RWPE2 (cell line): ENCODE measurements at places on chromosomes 6 and 20.

GRCh38 chr6:28940294-28940857 is 16.6 kb upstream of the TRIM27 start:
- no peak for DNase-seq
- no peaks in the 10 kb centered on the region for H3K27me3 ChIP-seq
- peaks cover 7% of the 10 kb centered on the region for H3K4me1 ChIP-seq
- peak overlapping the region; percentile 56 for H3K4me3 ChIP-seq

DNA sequence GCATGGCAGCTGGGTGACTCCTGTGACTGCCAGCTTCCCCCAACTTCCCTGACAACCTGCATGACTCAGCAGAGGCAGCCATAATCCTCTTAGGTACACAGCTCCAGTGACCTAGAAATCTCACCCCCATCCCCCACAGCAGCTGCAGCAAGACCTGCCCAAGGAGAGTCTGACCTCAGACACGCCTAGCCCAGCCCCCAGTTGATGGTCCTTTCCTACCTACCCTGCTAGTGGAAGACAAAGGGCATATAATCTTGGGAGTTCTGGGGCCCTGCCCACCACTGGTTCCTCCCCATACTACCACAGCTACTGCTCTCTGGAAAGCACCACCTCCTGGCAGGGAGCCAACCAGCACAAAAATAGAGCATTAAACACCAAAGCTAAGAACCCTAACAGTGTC is 90.2 kb downstream of the F13A1 start:
- H3K4me3 ChIP-seq = no peak overlapping the region
- peaks cover 22% of the 10 kb centered on the region for H3K27me3 ChIP-seq
- no peak for DNase-seq
- H3K4me1 ChIP-seq = no peaks in the 10 kb centered on the region
- no peaks in the 10 kb centered on the region for H3K36me3 ChIP-seq

- H3K4me3 ChIP-seq = no peak overlapping the region
- H3K4me1 ChIP-seq = no peaks in the 10 kb centered on the region
- H3K27me3 ChIP-seq = peaks cover 22% of the 10 kb centered on the region
- no peak for DNase-seq
- no peaks in the 10 kb centered on the region for H3K36me3 ChIP-seq
Measured at GRCh38 chr6:88586371-88587149, 376.9 kb downstream of the RNGTT start.

DNA sequence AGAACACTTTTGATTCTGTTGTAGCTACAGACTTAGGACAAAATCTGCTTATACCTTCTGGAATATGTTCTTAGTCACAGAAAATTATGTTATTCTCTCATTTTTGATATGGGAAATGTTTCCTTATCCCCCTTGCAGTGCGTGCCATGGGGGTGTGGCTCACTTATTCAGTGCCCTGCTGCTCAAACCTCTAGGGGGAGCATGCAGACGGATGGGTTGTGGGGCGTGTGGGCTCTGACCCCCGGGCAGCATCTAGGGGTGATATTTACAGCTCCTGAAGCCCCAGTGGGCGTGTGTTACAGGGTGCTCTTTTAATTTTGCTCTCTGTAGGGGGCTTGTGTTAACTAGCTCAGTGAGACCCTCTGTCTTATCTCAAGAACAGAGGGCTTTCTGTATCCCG is 61.3 kb upstream of the FERMT1 start:
- H3K36me3 ChIP-seq = no peaks in the 10 kb centered on the region
- H3K4me3 ChIP-seq = no peak overlapping the region
- H3K27me3 ChIP-seq = peaks cover 3% of the 10 kb centered on the region

DNA sequence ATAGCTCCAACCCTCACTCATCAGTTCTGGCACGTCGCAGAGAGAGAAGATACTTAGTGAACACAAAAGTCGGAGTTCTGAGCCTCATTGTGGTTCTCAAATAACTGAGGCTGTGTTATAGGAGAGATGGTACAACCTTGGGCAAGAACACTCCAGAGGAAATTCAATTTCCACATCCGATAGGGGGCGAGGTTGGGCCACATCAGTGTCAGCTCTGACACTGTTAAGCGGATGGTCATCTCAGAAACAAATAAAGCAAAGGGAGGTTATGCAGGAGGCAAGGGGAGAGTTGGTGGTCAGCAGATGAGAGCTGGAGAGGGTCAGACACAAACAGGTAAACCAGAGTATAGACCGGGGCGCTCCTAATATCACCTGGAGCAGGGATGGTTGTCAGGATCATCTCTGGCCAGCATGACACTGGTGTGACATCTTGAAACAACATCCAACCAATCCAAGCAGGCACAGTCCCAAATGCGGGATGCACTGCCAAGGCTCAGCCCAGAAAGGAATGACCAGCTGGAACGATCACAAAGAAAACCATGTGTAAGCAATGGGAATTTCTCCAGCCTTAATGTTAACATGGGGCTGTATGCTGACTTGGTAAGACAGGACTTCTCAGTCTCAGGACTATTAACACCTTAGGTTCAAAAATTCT is 331.8 kb downstream of the HACE1 start:
- no peaks in the 10 kb centered on the region for H3K27me3 ChIP-seq
- H3K4me3 ChIP-seq = no peak overlapping the region
- H3K36me3 ChIP-seq = no peaks in the 10 kb centered on the region
- no peak for DNase-seq
- no peak overlapping the region for H3K27ac ChIP-seq

DNA sequence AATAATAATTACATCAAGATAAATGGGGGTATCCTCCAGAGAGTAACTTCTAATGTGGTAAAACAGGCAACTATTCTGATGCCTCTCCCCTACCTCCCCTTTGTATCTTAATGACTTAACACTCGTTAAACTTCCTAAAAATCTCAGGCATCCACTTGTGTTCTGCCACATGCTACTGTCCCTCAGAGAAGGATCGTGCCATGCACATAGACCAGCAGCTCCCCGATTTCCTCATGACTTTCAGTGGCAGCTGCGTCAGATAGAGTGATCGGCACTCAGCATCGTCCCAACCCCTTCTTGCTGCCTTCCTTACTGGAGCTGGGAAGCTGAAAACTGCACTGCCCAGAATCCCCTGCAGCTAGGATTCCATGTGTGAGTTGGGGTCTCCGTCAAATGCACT is 32.1 kb downstream of the RIPOR2 start:
- no peaks in the 10 kb centered on the region for H3K36me3 ChIP-seq
- H3K4me3 ChIP-seq = no peak overlapping the region
- H3K27ac ChIP-seq = no peak overlapping the region

GRCh38 chr6:21780679-21781078 is 187.1 kb downstream of the SOX4 start:
- no peak overlapping the region for H3K4me3 ChIP-seq
- no peaks in the 10 kb centered on the region for H3K4me1 ChIP-seq
- H3K36me3 ChIP-seq = no peaks in the 10 kb centered on the region
- DNase-seq = no peak

DNA sequence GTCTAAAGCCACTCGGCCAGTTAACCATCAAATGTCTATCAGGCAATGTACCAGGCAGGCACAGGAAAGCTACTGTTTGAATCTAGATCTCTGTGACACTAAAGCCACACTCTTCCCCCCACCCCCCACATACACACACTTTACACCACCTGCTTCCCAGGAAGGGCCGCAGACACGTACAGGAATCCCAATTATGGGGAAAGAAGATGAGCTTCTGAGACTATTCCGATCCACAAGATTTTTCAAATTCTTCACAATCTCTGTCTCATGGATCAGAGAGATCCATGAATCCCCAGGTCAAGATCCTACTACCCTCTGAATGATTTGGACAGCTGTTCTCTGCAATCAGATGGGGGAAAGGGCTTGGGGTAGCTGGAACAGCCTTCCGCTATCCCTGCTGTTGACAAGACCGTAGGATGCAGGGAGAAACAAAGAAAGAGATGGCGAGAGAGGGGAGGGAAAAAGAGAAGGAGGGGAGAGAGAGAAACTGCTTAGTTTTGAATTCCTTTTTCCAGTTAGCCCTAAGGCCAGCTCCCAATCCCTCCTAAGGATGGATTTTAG is 25.4 kb upstream of the RIMS4 start:
- H3K36me3 ChIP-seq = no peaks in the 10 kb centered on the region
- H3K27me3 ChIP-seq = peaks cover 3% of the 10 kb centered on the region
- no peak for DNase-seq
- no peaks in the 10 kb centered on the region for H3K4me1 ChIP-seq

DNA sequence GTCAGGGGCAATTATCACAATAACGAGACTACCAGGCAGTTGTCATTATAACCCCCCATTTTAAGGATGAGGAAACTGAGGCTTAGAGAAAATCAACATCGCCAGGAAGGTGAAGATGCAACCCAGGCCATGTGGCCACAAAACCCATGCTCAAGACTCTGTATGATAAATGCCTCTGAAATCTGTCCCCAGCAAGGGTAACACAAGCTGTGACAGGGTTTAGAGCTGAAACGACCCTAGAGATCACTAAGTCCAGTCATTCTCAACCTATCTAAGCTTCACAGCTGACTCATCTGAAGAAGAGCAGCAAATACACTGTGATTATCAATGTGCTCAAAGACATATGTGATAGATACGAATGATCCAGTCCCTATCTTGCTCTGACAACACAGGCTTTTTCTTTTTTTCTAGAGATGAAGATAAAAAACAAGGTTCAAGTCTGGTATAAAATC is 47.0 kb downstream of the ARHGAP18 start:
- no peak overlapping the region for H3K27ac ChIP-seq
- H3K4me1 ChIP-seq = peaks cover 8% of the 10 kb centered on the region
- no peak overlapping the region for H3K4me3 ChIP-seq
- no peaks in the 10 kb centered on the region for H3K27me3 ChIP-seq
- no peaks in the 10 kb centered on the region for H3K36me3 ChIP-seq

- no peak overlapping the region for H3K27ac ChIP-seq
- no peaks in the 10 kb centered on the region for H3K4me1 ChIP-seq
- H3K36me3 ChIP-seq = no peaks in the 10 kb centered on the region
- no peak overlapping the region for H3K4me3 ChIP-seq
- DNase-seq = no peak
Measured at GRCh38 chr6:33076406-33076934, 680 bp downstream of the HLA-DPB1 start.

GRCh38 chr6:3962291-3963280 is 113.4 kb downstream of the FAM50B start:
- H3K27ac ChIP-seq = no peak overlapping the region
- no peaks in the 10 kb centered on the region for H3K36me3 ChIP-seq
- no peak overlapping the region for H3K4me3 ChIP-seq
- peaks cover 3% of the 10 kb centered on the region for H3K4me1 ChIP-seq
